ENCODE measurements at places on chromosomes 6 and 20.

- peak; percentile 24 for DNase-seq
These were observed 31.1 kb downstream of the NTSR1 start for GRCh38 chr20:62739581-62740285.

- no peak for DNase-seq
These were observed 26.3 kb upstream of the TFAP2A start for GRCh38 chr6:10441004-10441654.

DNA sequence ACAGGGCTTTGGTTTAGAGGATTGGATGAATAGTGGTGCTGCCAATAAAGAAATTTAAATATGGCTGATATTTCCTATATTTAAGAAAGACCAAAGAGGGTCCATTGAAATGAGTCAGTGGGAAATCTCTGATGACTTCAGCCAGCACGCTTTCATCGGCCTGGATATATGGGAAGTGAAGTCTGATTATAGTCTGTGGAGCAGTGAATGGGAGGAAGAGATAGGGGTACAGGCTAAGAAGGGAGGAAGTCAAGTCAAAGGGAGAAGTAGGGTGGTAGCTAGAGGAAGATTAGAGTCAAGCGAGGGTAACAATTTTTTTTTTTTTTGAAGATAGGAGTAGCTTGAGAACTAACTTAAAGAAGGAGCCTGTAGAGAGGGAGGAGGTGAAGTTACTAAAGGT, 22.7 kb downstream of the SLC16A10 start:
- DNase-seq: no peak

DNA sequence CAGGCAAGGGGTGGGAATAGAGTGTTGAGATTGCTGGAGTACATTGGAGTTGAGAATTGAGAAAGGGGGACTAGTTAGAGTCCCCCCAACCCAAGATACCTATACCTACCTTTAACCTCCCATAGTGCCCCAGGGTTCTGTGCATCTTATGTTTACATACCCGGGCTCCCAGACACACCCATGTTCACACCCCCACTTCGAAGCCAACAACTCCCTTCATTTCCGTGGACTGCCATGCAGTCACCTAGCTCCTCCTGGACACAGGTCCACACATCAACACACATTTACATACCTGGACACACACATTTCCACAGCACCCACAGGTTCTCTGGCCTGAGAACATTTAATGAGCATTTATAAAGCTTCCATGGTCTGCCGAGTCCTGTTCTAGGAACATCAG, 5.1 kb downstream of the TMEM63B start:
- DNase-seq: no peak

- DNase-seq: no peak
These were observed 63.5 kb upstream of the TMEM30A start for GRCh38 chr6:75347898-75348610.

GRCh38 chr6:43728586-43728985, 41.0 kb upstream of the MRPS18A start:
- DNase-seq: no peak

DNA sequence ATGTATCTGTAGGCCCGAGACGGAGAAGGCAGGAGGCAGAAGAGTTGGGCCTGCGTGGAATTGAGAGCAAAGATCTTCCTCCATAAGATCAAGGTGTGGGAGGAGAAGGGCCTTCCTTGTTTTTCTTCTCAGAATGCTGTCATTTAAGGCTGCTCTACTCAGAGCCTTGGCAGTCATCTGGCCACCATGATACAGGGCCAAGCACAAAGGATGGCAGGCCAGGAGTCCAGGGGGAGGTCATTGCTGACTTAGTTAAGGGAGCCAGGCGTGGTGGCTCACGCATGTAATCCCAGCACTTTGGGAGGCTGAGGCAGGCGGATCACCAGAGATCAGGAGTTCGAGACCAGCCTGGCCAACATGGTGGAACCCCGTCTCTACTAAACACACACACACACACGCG, 137.1 kb downstream of the BMP7 start:
- DNase-seq: no peak

GRCh38 chr6:136235233-136235564, 14.9 kb downstream of the MTFR2 start:
- no peak for DNase-seq

DNA sequence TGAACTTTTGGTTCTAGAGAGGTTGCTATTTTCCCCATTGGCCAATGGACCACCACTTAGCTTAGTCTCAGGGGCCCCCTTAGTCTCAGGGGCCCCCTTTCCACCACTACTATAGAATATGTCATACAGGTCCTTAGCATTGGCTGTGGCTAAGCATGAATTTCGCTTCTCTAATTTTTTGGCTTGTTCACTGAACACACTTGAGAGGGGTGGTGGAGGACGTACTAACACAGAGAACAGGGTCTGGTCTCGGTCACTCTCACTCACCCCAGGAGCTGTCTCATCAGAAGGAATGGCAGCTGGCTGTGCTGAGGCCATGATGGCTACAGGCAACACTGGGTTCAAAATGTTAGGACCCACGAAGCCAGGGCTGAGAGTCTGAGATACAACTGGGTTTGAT, 30.3 kb downstream of the ZNF318 start:
- no peak for DNase-seq

GRCh38 chr6:31110825-31111582, 1.4 kb downstream of the C6orf15 start:
- no peak for DNase-seq

DNA sequence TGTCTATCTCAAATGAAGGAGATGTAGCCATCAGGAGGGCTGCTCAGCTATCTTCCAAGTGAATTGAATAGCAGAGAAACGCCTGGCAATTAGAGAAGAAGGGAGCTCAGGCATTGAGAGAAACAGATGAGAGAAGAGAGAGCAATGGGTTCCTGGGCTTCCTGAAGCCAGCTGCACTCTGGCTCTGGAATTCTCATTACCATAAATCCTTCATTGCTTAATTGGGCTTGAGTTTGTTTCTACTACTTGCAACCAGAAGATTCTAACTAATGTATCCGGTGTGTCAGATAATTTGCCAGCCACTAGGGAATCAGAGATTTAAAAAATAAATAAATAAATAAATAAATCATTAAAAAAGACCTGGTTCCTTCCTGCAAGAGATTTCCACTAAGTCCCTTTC, 25.0 kb upstream of the CDKAL1 start:
- DNase-seq: no peak

DNA sequence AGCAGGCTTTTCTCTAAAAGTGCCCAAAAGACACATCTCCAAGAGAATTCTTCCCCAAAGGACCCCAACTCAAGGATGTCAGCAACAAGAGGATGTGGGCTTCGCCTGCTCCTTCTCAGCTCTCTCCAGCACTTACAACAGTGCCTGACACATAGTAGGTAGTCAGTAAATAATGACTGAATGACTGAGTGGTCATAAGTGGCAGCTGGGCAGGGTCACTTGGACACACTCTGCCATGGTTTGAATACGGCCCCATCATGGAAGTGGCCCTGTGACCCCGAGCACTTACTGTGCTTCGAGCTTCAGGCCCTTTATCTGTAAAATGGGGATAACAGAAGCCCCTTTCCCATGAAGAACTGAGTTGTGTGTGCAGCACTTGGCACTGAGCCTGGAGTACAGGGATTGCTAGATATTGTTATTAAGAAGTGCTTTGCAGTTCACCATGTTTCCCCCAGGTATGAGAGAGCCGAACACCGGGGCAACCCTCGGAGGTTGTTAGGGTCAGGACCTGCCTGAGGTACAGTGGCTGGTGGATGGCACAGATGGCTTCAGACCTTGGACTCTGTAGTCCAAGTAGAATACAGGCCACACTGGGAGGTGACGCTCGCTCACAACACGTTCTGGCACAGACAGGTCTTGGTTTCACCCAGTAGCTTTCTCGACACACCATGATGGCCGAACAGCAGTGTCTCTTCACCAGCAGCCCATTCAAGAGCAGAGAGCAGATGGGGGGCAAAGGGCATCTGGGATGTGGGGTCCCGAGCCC, 56.0 kb downstream of the NOL4L start:
- no peak for DNase-seq

- no peak for DNase-seq
These were observed 680.2 kb upstream of the AGPAT4 start for GRCh38 chr6:161954077-161954476.

DNA sequence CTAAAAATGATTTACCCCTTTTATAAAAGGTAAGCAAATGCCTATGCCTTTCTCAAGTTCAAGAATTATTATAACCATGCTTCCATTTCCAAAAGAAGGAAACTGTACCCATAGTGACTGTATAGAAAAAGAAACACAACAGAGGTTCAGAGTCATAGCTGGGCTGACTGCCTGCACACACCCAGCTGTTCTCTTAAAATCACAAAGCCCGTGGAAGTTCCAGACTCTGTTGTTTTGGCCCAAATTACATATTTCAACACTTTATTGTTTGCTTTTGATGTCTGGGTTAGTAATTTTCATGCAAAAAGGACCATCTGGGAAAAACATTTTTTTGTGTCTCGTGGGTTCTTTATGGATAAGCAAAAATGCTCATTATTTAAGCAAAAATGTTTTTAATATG, 99.2 kb downstream of the LCA5 start:
- DNase-seq: no peak

- DNase-seq: no peak
These were observed 72.1 kb downstream of the PERP start for GRCh38 chr6:138035070-138035469.

DNA sequence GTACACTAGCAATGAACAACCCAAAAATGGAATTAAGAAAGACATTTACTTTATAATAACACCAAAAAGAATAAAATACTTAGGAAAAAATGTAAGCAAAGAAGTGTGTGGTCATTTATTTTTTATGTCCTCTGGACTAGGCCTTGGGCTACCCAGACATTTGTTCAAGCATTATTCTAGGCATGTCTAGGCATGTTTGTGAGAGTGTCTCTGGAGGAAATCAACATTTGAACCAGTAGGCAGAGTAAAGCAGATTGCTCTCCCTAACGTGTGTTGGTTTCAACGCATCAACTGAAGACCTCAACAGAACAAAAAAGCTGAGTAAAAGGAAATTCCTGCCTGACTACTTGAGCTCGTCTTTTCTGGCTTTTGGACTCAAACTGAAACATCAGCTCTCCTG, 84.5 kb downstream of the ANKEF1 start:
- DNase-seq: no peak

DNA sequence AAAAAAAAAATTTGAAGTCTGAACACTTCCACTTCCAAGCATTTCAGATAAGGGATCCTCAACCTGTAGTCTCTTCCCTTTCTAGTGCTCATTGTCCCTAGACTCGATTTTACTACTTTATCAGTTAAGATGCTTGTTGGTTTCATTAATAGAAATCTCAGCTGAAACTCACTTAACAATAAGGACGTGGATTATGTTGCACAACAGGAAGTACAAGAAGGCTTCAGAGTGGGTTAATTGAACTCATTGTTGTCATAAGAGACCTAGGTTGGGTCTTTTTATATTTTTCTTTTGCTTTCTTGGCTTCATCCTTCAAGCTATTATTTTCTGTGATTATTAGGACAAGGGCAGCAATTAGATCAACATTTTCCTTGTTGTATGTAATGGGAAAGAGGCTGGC, 175.2 kb downstream of the CDKAL1 start:
- no peak for DNase-seq

GRCh38 chr6:74356391-74356790, 660.4 kb downstream of the CD109 start:
- no peak for DNase-seq

DNA sequence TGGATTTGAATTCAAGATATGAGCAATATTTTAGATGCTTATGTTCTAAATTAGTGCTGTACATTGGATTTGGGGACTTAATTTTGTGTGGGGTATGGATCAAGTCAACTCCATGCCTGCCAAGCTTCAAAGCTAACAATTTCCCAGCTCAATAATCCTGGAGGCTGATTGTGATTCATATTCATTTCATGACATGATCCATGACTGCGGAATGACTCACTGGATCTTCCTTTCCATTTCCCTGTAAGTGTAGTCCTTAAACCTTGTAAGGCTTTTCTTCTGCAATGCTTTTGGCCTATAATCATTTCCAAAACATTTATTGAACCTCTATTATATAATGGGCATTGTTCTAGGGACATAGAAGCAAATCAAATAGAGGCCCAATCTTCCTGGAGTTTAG, 44.7 kb upstream of the CCN2 start:
- no peak for DNase-seq

DNA sequence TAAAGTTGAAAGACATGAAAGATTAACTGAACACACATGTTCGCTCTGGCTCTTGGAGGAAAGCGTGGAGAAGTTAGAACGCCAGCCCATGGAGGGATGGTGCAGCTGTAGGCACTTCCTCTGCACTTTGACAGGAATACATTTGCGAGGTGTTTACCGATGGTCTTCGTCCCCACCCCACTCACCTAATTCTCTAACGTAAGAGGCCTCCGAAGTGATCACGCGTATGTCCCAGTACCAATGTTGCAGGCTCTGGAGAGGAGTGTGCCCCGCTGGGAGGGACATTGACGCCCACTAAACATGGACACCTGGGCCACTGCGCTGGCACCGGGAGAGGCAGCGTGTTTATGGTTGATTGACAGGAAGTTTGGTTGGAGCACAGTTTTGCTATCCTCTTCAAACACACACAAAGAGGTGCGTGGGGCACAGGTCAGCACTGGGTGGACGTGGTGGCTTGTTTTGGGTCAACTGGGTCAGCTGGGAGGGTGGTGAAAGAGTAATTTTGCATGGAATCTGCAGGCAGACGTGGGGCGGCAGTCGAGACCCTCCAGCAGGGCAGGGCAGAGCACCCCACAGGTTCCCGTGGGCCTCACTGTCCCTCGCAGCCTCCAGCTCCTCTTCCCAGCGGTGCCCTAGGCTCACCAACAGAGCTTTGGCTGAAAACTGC, 110.1 kb downstream of the DLL1 start:
- no peak for DNase-seq

GRCh38 chr6:134703206-134703605, 246.7 kb downstream of the ALDH8A1 start:
- no peak for DNase-seq

DNA sequence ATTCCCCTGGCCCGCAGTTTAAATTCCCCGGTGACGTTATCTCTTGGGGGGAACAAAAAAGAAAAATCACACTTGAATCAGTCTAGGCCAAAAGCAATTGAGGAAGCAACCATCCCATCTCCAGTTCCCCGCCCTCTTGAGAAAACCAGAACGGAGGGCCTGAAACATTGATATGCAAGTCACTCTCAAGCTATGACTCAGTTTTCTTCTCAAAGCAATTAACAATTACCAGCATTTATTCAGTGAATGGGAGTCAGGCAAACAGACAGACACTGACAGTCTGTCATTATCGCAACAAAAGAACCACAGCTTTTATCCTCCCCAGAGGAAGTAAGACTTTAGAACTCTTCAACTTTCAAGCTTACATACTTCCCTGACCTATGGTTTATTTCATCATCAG, 100.9 kb downstream of the OPRM1 start:
- DNase-seq: no peak

- DNase-seq: no peak
These were observed 1.7 kb downstream of the SLC22A23 start for GRCh38 chr6:3455147-3455568.

DNA sequence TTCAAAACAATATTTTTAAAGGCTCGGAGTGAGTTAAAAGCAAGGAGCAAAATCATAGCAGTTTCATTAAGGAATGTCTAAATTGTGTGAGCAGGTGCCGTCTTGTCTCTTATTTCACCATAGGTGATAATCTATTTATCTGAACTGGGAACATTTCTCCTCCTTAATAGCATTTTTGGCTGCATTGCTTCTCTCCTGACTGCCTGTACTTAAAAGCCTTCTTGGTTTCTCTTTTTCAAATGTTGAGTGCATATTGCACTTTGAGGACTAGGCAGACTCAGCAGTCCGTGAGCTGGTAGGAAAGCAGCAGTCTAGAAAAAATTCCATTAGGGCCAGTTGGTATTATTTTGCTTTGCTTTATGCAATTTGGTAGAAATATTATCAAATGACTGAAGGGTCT, 645.9 kb downstream of the GRIK2 start:
- no peak for DNase-seq

- DNase-seq: no peak
These were observed 2.6 kb upstream of the GPSM3 start for GRCh38 chr6:32194825-32195651.

GRCh38 chr6:71420095-71420692, 131.6 kb downstream of the OGFRL1 start:
- DNase-seq: no peak
